ENCODE measurements at places on chromosomes 7 and 10. TPM values are rescaled to one million over a fixed set of nuclear protein-coding genes. Genes with fewer than 3 reads are reported as not detected.

GIMAP2 gene
- total RNA-seq, result not detected

C10orf62 gene
- not detected for total RNA-seq

GGCT gene
- 73.1 TPM for total RNA-seq

TRPV6 gene
- 0.16 TPM for total RNA-seq

- DNase-seq, result no peak
Measured at GRCh38 chr10:58691528-58691927, 178.9 kb downstream of the BICC1 start.

DNA sequence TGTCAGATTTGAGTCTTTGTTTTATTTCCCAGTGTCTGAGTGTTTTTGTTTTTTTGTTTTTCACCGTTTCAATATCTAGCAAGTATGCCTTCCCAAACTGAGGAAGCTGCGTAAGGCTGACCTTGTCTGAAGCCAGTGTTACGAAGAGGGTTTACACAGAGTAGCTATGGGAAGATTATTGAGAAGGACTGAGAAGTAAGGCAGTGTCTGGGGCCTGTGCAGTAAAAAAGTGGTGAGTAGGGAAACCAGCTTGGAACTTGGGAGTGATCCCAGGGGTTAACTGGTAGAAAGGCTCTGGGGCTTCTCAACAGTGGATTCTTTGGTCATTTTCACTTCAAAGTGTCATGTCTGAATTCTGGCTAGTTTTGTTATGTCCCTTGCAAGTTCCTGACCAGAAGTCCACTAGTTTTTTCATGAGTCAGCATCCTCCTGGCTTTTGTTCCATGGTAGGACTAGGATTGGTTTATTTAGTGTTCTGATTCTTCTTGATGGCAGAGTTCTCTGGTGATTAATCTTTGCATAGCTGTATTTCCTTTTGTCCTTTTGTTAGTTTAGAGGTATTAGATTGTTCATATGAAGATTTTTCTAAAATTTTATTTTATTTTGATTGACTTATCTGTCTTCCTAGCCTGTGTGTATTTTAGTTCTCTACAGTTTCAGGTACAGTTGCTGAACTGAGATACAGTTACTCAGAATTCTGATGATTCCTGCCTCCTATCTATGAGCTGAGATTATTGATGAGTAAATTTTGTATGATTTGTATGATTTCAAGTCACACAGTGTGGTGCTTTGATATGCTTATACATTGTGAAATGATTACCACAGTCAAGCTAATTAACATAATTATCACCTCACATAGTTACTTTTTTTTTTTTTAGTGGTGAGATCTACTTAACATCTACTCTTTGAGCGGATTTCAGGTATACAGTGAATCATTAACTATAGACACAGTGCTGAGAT is 19.0 kb downstream of the GARS1 start:
- DNase-seq, result no peak

- no peak for DNase-seq
Measured at GRCh38 chr7:75951506-75951905, 36.6 kb downstream of the POR start.

- DNase-seq, result no peak
Measured at GRCh38 chr7:79515358-79515757, 61.9 kb upstream of the MAGI2 start.
